Muscle of arm (tissue), 14 donors: ENCODE measurements at places on chromosomes 13 and 19.
A peak's percentile ranks its signal among the peaks of the same experiment; 100 is the strongest.

GRCh38 chr13:31880851-31881494 lies 141.6 kb downstream of the RXFP2 start:
- DNase-seq: no peak

DNA sequence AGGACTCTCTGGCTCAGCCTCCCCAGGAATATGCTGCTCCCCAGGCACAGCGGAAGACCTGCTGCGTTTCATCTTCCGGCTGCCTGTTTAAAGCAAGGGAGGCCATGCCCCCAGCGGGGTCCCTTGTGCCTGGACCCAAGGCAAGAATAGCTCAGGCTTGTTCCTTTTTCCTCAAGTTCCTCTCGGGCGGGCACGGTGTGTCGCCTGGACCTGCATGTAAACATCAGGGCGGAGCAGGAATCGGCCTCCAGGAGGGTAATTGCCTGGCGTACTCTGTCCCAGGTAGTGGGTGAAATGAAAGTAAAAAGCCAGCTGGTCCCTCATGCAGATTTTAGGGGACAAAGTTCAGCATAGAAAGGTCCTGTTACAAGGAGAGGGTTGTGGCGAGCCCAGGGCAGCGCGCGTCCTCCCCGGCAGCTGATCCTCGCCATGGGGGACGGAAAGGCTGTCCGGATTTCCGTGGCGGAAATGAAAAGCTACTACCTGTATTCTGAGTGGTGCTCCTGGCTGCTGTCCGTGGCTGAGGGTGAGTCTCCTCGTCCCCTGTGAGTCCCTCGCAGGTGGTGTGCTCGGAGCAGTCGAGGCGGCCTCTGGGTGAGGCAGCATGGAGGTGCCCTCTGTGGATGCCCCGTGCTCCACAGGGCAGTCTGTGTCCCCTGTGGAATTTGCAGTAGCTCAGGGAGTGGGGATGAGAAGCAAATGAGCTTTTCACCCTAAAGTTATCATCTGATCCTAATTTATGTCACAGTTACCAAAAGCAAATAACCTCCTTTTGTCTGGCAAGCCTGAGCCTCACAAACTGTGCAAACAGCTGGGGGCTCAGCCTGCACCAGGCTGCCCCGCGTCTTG lies 16.2 kb downstream of the MCF2L start:
- DNase-seq: no peak

- DNase-seq: no peak
These were observed 40.7 kb upstream of the SERPINE3 start for GRCh38 chr13:51298812-51299211.

GRCh38 chr19:13978351-13979243 lies 26.3 kb downstream of the DCAF15 start:
- peak; percentile 85 for DNase-seq

DNA sequence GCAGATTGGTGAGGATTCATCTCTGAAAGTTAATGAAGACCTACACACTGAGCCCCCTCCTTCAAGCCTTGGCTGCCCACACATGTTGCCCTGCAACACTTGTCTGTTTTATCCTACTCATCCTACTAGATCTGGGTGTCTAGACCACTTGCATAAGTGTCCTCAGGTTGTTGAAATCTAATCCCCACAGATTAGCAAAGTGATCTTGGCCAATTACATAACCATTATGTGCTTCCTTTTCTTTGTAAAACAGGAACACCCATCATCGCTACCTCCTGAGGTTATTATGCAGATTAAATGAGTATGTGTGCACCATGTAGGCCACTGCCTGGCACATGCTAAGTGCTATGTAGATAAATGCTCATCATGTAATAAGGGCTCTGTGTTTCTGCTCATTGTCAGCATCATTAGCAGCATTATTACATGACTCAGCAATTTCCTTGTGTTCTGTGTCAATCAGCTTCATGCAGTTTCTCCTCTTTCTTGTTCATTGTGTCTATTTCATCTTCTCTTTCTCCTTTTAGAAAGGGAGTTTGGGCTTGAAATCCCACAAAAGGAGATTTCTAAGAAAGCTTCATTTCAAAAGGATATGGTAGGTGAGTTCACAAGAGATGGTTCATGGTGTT lies 15.1 kb downstream of the ZNF175 start:
- no peak for DNase-seq

- DNase-seq: no peak
These were observed 716 bp downstream of the SH2D3A start for GRCh38 chr19:6766357-6767080.

DNA sequence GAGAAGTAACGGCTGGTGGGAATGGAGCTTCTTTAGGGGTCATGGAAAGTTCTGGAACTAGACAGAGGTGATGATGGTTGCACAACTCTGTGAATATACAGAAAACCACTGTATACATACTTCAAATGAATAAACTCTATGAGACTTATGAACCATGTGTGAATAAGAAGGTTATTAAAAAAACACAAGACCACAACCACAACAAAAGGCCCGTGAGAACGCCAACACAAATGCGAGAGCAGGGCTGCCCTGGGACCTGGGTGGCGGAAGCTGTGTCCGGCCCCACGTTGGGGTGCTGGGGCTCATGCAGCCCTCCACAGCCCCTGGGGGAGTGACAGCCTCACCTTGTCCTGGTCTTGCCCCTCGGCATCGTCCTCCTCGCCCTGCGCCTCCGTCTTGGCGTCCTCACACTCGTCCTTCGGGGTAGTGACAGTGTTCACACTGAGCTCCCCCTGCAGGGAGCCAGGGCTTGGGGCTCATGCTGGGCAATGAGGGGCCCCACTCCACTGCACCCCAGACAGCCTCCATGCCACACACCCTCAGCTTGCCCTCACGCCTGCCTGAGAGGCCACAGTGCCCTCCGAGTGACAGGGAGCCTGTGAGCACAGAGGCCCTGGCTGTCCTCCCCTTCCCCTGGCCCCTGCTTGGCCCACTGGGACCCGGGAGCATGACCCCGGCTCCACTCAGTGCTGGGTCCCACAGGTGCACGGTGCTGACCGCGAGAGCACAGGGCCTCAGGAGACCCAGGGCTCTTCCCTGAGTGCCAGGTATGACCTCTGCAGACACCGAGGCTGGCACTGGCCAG lies 16.0 kb downstream of the IZUMO4 start:
- DNase-seq: no peak

GRCh38 chr19:49573425-49573824 lies 6.9 kb downstream of the NOSIP start:
- no peak for DNase-seq

- no peak for DNase-seq
These were observed 92.2 kb downstream of the DCLK1 start for GRCh38 chr13:36038785-36039555.

DNA sequence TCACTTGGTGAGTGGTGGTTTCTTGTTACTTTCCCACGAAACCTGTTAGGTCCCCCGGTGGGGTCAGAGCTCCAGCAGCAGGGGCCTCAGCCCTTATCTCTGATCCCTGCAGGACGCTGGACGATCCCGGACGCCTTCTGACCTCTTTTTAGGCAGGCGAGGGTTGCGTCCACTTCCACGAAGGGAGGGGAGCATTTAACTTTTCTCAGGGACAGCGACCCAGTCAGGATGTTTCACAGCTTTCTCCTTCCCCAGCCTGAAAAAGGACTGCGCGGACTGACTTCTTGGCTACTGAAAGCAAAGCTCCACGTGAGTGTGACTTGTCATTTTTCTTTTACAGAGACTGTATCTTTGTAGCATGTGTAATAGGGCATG lies 692 bp downstream of the ZNF234 start:
- DNase-seq: peak; percentile 15

DNA sequence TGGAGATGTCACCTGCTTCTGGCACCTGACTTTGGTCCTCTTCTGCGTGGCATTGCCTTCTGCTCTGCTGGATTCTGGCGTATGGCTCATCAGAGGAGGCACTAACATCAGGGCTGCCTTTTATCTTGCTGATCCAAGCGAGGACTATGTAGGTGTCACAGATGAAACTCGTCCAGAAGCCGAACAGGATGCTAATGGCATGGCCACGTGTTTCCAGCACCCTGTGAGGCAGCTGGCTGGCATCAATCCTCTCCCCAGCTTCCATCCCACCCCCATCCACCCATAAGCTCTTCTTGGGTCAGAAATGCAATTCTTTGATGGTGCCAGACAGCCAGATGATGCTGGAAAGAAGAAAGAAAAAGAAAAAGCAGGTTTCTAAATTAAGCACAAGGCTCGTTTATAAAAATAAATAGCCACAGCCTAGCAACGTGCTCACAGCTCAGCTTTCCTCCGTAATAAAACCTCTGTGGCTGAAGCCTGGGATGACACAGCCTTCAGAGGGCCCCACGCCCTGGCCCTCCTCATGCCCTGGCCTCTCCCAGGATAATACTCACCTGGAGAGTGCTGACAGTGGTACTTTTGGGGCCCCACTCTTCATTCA lies 212.9 kb upstream of the SERP2 start:
- DNase-seq: no peak

GRCh38 chr19:19677579-19677978 lies 8.9 kb downstream of the ZNF101 start:
- DNase-seq: no peak

- DNase-seq: no peak
These were observed 112.9 kb downstream of the ZAR1L start for GRCh38 chr13:32202268-32202667.

DNA sequence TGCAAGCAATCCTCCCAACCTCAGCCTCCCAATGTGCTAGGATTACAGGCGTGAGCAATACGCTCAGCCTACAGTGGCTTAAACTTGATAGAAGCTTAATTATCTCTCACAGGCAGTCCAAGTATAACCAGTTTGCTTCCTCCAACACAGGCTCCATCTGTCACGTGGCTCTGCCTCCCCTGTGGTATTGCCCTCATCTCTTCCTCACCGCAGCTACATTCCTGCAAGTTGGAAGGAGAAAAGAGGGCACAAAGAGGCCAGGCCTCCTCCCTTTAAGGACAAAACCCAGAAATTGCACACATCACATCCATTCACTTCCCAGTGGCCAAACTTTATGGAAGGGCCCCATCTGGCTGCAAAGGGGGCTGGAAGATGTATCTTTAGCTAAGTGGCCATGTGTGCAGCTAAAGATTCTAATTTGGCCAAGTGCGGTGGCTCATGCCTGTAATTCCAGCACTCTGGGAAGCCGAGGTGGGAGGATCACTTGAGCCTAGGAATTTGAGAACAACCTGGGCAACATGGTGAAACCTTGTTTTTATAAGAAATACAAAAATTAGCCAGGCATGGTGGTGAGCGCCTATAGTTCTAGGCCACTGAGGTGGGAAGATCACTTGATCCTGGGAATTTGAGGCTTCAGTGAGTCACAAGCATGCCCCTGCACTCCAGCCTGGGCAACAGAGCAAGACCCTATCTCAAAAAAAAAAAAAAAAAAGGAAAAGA lies 3.1 kb upstream of the SDHAF1 start:
- no peak for DNase-seq

DNA sequence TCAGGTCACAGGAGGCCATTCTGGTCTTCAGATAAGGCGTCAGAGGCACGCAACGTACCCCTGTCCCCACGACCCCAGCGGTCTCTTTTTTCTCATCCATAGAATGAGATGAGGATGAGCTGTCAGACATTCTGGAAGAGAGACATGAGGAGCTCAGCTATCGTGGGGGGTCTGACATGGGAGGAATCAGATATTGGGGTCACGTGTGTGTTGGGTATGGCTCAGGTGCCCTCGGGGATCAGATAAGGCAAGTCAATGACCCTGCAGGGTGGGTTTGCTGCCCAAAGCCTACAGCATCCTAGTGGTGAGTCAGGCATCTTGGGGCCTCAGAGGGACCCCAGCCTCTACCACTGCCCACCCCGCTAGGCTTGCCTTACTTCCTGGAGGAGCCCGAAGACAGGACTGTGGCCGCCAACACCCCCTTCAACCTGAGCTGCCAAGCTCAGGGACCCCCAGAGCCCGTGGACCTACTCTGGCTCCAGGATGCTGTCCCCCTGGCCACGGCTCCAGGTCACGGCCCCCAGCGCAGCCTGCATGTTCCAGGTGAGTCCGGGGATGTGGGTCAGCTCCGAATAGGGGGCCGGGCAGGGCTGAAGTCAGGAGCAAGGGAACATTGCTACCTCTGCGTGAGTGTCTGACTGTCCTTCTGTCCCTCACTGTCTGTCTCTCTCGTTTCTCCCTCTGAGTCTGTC lies 2.6 kb downstream of the AXL start:
- DNase-seq: no peak

DNA sequence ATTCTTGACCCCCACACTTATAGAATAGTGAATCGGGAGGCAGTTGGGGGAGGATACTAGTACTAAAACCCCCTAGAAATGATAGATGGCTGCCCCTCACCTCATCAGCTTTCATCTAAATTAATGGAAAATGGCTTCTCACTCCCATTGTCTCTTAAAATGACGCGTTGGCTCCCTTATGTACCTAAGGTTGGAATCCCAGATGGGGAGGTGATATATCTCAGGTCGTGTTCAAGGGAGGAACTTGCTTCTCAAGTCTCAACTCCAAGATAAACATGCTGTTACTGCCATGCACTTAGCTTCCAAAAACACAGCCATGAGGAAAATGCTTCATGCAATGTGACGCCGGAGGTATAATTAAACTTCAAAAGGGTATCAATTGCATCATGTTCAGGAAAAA lies 18.8 kb upstream of the UBE2L5 start:
- DNase-seq: no peak

GRCh38 chr19:54040003-54040402 lies 23.7 kb downstream of the VSTM1 start:
- no peak for DNase-seq

- no peak for DNase-seq
These were observed 19.0 kb downstream of the C2CD4C start for GRCh38 chr19:389935-390289.

DNA sequence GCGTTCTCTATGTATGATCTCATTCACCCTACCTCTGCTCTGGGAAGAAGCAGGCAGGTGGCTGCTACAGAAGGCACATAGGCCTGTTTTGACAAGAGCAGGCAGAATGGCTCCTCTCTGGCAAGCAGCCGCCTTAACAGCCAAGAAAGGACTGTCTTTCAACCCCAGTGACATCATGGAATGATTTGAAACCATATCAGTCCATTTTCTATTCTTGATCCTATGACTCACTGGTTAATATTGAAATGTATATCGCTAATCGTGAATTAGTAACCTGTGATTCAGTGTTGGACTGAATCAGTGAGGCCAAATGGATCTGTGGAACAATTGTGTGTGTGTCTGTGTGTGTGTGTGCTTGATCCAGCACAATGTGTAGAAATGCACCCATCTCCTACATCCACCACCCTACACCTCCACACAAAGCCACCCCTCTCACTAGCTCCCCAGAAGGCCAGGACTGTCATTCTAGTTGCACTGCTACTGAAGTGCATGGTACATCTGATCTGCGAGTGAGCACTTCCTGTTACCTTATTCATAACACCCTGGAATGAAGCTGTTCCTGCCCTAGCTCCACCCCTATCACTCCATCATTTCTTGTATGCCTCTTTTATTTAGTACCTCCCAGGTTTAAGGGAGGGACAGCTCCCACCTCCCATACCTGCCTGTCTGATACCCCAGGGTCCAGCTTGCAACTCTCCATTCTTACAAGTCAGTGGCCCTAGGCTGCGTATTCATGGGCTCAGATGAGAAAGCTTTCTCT lies 460.0 kb downstream of the FOXO1 start:
- no peak for DNase-seq

DNA sequence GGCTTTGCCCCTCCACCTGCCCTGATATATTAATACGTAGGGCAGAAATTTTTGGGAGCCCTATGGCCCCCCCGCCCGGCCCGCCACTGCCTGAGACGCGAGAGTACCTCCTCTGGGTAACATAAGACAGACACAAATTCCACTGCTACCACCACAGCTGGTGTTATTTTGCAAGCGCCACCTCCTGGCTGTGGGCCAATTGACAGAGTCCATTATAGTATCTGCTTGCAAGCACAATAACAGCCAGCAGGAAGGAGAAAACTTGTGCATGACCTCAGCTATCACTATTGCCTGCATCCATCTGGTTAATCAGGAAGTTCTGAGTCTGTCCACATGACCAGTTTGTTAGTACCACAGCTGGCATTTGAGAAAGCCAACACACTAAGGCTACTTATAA lies 25.3 kb upstream of the OR10H2 start:
- DNase-seq: peak; percentile 52

- DNase-seq: no peak
These were observed 54.4 kb upstream of the ZNF835 start for GRCh38 chr19:56725829-56726424.
